ENCODE measurements at places on chromosomes 1 and 21.
A peak's percentile ranks its signal among the peaks of the same experiment; 100 is the strongest.

- no peak for DNase-seq
Measured at GRCh38 chr1:22444856-22445255, 6.8 kb upstream of the ZBTB40 start.

DNA sequence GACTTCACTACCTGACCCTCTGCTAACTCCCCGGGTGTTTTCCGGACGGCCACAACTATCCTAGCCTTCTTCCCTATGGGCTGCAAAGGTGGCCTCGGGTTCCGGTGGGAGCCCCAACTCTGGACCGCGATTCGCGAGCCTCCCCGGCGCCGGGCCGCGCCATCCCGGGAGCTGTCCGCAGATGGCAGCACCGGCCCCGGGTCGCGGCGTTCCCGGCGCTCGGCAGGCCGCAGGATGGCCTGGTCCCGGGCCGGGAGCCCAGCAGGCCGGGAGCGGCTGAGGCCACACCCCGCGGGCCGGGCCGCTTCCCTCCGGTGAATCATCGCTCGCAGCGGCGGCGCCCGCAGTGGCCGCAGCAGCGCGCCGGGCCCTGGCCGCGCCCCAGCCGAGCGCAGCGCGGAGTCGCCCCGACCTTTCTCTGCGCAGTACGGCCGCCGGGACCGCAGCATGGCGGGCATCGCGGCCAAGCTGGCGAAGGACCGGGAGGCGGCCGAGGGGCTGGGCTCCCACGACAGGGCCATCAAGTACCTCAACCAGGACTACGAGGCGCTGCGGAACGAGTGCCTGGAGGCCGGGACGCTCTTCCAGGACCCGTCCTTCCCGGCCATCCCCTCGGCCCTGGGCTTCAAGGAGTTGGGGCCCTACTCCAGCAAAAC, at the start of gene CAPN2:
Gene CAPN2, plus strand, starts transcription at position 346 of the 656 bp plus-strand sequence. Its CDS starts 102 bp downstream, at position 448.
- DNase-seq, result peak; percentile 82

GRCh38 chr1:3702528-3702927, 49.7 kb upstream of the CCDC27 start:
- no peak for DNase-seq

GRCh38 chr1:85502625-85503083, 37.7 kb upstream of the DDAH1 start:
- peak; percentile 82 for DNase-seq

DNA sequence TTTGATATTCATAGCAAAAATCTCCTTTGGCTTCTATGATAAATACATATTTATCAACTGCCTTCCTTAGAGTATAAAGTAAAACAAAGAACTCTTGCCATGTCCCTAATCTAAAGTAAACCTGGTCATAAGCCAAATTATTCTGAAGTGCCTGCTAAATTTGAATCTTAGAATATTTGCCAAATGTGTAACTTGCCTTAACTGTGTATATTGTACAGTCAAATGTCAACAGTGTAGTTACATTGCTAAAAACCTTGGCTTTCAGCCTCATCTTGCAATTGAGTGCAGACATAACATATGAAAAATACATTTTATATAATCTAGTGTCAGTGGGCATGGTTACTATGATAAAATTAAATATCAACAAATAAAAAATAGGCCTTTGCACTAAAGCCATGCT, 583.4 kb upstream of the ADAMTS5 start:
- DNase-seq, result no peak

GRCh38 chr1:36966242-36966641, 68.1 kb downstream of the GRIK3 start:
- DNase-seq, result peak; percentile 1

DNA sequence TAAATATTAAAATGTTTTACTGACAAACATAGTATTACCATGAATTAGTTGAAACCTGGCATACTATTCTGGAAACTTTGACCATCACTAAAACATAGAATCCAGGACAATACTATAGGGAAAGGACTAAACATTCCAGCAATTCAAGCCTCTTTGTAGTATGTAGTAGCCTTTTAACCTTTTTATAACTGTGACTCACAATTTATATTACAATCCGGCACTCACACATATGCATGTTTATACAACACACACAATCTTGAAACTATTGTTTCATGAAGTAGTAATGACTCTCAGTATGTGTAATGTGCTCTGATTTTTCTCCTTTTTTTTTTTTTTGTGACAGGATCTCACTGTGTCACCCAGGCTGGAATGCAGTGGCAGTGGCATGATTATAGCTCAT, 64.3 kb downstream of the ANKRD13C start:
- no peak for DNase-seq

DNA sequence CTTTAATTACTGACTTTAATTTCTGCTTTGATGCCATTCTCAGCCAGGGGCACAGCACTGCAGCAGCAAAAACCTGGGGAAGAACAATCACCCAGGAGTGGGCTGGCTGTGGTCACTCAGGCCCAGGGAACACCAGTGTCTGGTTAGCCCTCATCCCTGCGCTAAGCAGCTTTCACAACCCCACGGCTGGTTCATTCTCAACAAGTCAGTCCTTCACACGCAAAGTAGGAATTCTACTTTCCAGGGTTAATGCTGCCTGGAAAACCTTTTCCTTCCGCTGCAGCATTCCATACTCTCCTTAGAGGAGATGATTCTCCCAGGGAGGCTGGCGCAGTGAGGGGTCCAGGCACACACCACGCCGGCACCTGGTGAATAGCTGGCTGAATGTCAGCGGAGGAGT, 24.3 kb upstream of the KCNE1 start:
- peak; percentile 77 for DNase-seq

DNA sequence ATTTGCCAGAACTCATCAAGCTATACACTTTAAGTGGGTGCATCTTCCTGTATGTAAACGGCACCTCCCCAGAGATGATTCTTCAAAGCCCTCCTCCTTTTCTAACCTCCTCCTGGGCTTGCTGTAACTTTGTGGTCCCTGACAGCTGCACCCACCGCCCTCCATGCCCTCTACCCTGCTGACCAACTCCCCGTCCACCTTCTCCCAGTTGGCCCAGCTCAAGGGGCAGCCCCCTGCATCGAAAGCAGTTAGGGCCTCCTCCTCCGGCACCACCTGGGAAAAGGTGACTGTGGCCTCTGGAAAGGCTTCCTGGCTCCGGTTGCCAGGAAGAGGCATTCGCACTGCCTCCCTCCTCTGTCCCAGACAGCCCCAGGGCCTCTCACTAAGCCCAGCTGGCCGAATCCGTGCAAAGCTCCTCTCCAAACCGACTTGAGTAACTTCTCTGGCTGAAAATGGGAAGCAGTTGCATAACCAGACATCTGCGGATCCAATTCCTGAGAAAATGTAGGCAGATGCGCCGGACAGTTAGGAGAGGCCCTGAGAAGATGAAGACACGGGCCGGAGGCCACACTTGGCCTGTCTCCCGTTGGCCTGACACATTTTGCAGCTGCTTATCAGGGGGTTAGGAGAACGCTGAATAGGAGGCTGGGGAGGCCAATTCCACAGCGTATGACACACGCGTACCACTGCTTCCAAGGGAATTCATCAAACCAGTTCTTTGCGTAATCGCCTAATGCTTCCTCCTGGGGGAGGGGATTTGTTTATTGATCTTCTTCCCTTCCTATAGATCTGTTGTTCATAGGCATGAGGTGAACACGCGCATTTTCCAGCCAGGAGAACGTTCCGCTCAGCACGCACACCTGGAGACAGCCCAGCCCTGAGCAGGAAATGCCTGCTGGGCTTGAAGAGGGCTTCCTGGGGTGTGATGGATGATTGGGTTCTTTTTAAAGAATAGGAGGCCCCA, 48.7 kb upstream of the COL6A2 start:
- peak; percentile 100 for DNase-seq

GRCh38 chr21:15144026-15144425, 79.2 kb upstream of the NRIP1 start:
- DNase-seq, result no peak

DNA sequence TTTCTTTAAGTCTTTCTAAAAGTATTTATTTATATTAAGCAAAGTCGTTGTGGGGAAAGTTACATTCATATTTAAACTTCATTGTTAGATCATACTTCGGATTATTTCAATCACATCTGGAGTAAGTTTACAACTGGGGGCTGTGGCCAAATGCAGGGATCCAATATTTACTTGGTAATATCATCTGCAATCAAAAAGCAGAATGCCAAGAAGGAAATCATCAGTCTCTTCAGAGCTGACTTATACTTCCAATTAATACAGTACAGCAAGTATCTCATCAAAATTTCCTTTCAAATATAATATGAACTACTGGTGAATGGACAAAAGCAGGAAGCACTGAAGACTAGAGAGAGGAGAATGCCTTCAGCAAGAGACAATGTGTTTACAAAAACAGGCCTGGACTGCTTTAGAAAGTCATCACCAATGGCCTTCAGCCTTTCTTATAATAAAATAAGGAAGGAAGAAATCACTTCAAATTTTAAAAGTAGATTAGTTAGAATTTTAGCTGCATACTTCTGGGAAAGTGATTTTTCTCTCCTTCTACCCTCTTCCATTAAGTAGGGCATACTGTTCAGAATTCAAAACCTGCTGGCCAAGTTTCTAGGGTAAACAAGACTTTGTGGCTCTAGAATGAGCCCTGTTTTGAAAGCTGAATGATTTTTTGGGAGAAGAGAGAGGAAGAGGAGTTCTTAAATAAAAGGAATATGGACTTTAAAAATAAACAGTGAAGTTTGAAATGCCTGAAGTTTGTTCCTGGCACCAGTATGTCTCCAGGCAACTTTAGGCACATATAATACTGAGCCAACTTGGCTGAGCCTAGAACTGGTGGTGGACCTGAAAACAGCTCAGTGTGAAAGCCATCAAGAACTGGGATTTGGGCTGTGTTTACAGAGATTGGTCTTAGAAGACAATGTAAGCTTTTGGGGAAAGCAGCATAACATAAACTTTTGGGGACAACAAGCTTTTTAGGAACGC, 22.2 kb upstream of the MYOC start:
- no peak for DNase-seq

GRCh38 chr1:221099747-221100595, 220.7 kb downstream of the HLX start:
- no peak for DNase-seq

GRCh38 chr1:92446546-92446945, 40.2 kb downstream of the GFI1 start:
- DNase-seq, result peak; percentile 99

All from amniotic epithelial cell (primary cell).